NCI-H1092 (cell line): ENCODE measurements at places on chromosomes 5 and 9.

DNA sequence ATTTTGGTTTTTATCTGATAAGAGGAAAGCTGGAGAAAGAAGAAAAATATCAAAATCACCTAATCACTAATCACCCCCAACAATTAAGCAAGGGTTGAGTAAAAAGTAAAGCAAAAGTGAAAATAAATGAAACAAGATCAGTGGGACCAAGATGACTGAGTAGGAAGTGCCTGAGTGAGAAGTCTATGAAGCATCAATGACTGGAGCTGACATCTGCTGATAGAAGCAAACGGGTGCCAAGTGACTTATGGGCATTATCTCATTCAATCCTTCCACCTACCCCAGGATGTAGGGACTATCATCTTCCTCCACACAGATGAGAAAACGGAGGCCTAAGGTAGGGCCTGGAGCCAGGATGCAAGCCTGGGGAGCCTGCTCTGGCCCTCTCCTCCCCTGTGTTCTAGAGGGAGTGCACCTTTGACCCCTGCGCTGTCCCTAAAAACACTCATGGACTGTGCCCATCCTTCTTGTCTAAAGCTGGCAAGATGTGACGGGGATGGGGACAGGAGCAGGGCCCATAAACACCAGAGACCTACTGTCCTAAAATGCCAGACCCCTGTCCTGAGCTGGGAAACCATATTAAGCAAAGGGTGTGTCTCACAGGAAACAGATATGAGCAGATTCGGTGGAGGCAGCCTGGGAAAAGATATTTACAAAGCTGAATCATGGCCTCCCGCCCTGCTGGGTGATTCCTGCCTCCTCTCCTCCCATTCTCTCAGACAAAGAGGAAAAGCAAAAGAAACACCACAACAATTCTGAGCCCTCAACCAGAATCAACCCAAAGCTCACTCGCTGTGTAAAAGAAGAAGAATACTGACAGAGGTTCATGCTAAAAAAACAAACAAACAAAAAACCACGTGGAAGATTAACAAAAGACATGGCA, 116.0 kb downstream of the AUH start:
- no peak for DNase-seq

GRCh38 chr9:92616199-92616641, 53.7 kb downstream of the IPPK start:
- no peak for DNase-seq

- no peak for DNase-seq
Observed at GRCh38 chr9:135167849-135168655, 80.6 kb downstream of the OLFM1 start.

DNA sequence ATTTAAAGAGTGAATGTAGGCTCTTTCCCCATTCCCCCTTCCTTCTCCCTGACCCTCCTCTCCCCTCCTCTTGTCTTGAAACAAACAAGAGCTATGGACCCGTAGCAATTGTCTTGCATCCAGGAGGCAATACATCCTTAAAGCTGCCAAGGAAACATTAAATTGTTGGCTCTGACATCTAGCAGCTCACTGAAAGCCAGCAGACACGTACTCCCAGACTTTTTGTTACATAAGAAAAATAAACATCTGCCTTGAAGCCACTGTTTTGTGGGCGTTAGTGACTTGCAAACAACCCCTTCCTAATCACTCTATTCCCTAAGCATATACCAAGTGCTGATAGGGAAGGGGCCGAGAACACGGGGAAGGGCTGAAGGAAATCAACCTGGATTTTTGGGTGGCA, 8.6 kb downstream of the SLC45A2 start:
- DNase-seq: no peak

- DNase-seq: no peak
Observed at GRCh38 chr9:36445800-36446361, 45.8 kb upstream of the RNF38 start.

GRCh38 chr5:124173386-124173785, 573.1 kb downstream of the ZNF608 start:
- no peak for DNase-seq

DNA sequence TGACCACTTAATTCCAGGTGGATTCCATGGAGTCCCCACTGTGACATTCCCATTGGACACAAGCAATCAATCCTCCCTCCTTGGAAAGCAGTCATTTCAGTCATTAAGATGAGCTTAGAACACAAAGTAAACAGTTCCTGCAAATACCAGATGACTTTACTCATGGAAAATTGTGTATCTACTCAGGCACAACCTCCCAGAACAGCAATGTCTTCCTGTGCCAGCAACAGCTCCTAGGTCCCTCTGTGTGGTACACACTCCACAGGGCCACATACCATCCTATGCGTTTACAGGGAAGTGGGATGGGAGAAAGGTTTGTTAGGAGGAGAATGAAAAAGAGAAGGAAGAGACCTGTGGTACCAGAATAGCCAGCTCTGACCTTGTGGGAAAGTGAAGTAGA, 53.7 kb downstream of the MTMR12 start:
- DNase-seq: no peak

GRCh38 chr5:141732417-141732816, 50.4 kb upstream of the ARAP3 start:
- DNase-seq: peak; percentile 44

GRCh38 chr5:115898656-115899055, 56.9 kb downstream of the AP3S1 start:
- no peak for DNase-seq

GRCh38 chr5:167992868-167993267, 298.6 kb upstream of the WWC1 start:
- DNase-seq: no peak

GRCh38 chr9:68798423-68798822, 93.4 kb downstream of the PIP5K1B start:
- DNase-seq: no peak

- no peak for DNase-seq
Observed at GRCh38 chr5:171961117-171961516, 45.3 kb downstream of the FBXW11 start.

DNA sequence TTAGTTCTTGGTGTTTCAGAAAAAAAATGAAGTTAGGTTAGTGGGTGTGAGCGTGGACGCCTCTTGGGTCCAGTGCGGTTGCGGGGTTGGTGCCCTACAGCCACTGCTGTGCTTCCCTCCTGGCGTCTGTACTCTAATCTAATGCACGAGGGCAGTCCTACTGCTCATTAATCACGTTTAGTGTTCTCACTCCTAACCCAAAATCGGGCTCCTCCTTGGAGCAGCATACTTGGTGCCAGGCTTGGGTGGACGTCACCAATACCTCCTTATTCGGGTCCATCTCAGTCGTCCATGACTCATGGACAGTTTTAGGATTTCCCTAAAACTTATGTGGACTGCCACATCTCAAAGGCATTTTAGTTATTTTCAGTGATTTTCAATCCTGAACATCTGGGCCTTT, 41.6 kb downstream of the TRIO start:
- no peak for DNase-seq

DNA sequence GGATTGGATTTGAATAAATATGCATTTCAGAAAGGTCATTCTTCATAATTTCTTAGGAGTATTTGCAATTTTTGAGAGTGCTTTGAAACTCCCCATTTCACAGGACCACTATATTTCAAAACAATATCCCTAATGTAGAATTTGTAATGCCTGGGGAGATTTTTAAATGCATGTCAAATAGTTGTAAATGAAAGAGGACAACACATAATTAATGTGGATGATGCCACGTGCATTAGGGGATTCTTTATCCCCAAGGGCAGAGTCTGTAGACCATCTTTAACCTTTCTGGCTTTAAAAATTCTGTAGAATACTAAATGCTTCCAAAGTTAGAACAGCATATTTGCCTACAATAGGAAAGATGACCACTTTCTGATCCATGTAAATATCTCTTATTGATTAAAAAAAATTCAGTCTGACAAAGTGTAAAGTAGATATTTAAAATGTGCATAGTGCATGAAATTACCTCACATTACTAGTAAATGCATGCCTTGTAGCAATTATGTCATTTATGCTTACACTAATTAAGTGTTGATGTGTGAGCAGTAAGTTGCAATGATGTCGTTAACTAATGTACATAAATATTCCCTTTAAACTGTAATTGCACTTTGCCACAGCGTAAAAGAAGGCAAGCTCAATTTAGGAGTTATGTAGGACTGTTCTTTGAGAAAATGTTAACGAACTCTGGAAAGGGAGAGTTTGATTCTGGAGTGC, 416.1 kb downstream of the PSAT1 start:
- DNase-seq: no peak

DNA sequence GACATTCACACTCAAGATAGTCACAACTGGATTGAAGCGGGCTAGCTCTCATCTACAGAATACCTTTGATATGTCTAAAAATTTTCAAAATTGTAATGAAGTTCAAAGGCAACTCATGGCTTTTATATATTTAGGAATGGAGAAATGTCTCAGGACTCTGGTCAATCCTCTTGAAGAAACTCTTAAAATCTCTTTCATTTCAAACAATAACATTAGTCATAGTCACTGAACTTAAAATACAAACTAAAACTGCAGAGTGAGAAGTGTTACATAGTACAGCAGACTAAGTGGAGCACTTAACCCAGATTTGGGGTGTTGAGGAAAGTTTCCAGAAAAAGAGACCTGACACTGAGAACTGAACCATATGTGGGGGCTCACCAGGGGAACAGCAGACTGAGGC, 20.7 kb downstream of the FANCC start:
- DNase-seq: no peak

DNA sequence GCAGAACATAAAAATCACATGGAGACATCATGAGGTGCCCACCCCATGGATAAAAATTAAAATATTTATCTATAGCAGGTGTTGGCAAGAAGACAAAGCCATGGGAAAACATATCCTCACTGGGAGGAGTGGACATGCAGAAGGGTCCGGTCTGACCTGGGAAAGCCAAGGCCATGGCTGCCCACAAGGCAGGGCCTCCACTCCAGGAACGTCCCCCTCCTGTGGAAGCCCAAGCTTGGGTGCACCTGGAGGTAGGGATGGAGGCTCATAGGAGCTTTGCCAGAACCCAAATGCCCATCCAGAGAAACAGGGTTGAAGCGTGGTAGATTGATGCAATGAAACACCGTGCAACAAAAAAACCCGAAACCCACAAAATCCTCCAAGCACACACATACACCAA, 81.4 kb upstream of the COL5A1 start:
- no peak for DNase-seq

- peak; percentile 87 for DNase-seq
Observed at GRCh38 chr5:175861337-175862130, 9.8 kb upstream of the CPLX2 start.

DNA sequence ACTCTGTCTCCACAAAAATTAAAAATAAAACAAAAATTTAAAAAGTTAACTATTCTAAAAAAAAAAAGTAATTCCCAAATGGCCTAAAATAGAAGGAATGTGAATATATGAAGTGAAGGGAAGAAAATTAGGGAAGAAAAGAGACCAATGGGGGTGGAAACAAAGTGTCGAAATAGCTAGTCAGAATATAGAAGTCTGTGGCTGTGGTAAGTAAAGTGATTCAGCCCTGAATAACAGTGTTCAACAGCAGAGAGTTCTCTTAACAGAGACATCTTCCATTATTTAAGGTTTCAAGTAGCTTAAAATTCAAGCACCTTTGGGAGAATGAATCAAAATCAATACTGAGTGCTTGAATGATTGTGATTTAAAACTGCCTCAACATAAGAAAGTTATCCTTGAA, 51.7 kb downstream of the LPAR1 start:
- no peak for DNase-seq

- DNase-seq: no peak
Observed at GRCh38 chr9:137416563-137417151, 6.3 kb downstream of the EXD3 start.

DNA sequence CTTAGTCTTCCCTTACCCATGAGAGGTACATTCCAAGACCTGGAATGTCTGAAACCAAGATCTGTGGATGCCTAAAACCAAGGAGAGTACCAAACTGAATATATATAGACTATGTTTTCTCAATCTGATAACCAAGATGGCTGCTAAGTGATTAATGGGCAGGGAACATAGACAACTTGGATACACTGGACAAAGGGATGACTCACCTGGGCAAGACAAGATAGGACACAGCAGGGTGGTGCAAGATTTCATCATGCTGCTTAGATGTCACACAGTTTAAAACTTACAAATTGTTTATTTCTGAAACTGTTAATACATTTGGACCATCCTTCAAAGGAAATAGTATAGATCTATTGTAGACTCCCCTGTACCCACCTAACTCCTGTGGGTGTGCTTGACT, 130.9 kb downstream of the HTR1A start:
- no peak for DNase-seq

- no peak for DNase-seq
Observed at GRCh38 chr5:156534085-156534484, 207.1 kb downstream of the SGCD start.

DNA sequence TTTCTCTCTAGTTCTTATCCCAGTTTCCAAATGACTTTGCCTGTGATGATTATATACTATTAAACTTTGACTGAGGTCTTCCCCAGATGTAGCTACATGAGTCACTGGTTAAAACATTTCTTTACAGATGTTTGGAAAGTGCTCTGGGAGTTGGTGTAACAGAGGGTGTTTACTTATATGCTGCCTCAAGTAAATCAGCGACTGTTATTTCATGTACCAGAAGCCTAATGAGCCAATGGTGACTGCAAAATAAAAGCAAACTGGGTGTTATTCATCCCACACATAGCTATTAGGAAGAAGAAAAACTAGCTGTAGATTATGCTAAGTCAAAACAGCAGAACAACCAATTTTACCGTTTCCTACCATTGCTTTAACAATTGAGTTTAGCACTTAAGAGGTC, 929.7 kb upstream of the SEMA6A start:
- DNase-seq: no peak

DNA sequence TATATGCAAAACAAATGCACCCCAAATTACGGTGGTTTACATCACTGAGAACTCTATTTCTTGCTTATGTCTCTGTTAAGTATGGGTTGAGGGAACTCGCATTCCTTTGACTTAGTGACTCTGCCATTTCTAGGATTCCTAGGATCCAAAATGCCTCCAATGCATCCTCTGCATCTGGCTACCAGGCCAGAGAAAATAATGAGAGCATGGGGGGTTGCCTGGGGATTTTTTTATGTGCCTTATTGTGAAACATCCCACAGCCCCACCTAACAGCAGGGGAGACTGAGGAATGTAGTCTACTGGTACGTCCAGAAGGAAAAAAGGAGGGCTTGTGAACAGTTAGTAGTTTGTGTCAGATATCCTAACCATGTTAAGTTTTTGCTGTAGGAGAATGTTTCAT, 466.0 kb upstream of the ARRDC3 start:
- DNase-seq: no peak

GRCh38 chr5:93874491-93874890, 133.1 kb upstream of the POU5F2 start:
- no peak for DNase-seq

GRCh38 chr9:108182950-108183381, 672.8 kb downstream of the ACTL7B start:
- DNase-seq: no peak

GRCh38 chr5:145697251-145697990, 137.7 kb downstream of the PRELID2 start:
- no peak for DNase-seq

DNA sequence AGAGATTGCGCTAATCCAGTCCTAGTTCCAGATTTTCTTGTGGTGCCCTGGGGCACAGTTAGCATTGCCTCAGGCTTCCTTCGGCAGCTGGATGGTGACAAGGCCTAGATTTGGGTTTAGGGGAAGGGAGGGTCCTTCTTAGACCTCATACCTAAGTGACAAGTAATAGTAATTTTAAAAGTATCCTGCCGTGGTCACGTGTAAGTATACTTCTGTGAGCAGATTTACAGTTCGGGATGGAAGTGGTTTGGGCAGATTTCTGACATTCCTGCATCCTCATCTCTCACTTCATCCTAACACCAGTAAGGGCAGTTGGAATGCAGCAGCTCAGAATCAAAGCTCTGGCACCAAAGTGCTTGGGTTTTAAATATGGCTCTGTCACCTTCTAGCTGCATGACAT, 71.6 kb downstream of the LRRC70 start:
- DNase-seq: no peak
